AG04449 (cell line): ENCODE measurements at places on chromosomes 12 and 14.

DNA sequence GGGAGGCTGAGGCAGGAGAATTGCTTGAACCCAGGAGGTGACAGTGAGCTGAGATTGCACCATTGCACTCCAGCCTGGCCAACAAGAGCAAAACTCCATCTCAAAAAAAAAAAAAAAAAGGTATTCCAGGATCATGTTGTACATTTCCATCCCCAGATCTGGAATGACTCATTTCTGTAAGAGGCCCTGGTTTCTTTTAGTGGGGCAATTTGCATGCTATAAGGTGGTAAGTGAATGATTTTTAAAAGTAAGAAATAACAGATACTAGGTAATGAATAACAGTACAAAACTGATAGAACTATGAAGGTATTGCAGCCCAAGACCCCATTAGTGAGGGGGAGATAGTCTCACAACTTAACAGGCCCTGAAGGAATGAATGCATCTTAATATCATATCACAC lies 17.7 kb upstream of the ADCK1 start:
- DNase-seq = no peak

GRCh38 chr12:98653866-98654493 lies 8.9 kb downstream of the APAF1 start:
- no peak for DNase-seq

- DNase-seq = no peak
These were observed 46.2 kb upstream of the GRIP1 start for GRCh38 chr12:66725031-66725430.

DNA sequence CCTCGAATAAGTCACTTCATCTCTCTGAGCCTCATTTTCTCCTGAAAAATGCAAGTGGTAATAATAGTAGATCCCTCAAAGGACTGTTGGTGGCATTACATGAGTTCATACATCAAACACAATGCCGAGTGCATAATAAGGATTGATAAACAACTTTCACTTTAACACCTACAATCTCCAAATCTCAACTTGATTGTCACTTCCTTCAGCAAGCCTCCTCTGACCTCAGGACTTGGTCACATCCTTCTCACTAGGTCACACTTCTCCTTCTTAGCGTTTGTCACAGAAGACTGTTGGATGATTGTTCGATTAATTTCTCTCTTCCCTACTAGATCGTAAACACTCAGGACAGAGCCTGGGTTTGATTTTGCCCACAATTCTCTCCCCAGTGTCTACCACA lies 7.9 kb upstream of the PRKAB1 start:
- DNase-seq = no peak

DNA sequence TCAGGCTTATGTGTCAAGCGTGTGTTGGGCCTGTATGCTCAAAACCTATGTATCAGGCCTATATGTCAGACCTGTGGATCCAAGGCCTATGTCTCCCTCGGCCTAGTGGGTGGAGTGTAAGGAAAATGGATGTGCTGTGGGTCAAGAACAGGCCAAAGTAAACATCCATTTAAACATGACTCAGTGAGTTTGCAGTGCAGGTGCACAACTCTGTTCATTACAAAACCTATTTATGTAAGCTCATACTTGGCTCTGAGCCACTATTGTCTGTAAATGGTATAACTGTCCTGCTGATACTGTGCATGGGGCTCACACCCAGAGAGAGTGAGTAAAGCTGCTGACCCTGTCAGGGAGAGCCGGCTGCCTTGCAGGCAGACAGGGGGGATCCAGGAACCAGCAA lies 249.7 kb upstream of the AVPR1A start:
- no peak for DNase-seq
